ENCODE measurements at places on chromosomes 12 and 14.

DNA sequence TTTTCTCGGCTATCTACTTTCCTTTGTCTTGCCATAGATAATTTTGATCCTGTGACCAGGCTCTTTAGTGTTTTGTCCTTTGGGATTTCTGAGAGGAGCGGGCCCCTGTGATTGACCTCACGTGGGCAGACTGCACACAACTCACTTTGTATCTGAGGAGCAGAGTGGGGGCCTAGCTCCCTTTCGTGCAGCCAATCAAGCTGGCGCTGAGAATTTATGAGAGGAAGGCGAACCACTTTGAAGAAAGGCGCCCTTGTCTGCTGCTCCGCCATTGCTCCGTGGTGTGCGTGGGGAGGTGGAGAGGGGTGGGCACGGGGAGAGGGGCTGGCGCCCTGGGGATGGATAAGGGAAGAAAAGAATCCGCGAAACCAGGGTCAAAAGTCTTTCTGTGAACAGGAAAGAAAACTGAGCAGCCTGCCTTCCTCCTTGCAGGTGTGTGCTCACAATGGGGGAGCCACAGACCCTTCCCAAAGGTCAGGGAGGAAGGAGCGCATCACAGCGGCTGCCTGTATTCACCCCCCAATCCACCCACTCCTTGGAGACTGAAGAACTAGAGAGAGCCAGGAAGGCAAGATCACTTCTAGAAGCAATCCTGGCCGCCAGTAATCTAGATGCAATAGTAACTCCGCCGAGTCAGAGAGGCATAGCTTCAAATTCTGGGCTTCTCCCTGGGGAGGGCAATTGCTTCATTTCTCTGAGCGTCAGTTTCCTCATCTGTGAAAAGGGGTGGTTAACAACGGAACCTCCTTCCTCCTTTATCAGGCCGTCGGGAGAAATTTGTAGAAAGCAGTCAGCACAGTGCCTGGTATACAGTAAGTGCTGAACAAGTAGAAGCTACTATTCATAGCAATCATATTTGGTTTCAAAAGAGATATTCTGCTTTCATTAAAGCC lies 24.9 kb upstream of the MED13L start:
- DNase-seq = no peak
- H3K4me3 ChIP-seq = no peak overlapping the region
- no peak overlapping the region for H3K27ac ChIP-seq
- no peaks in the 10 kb centered on the region for H3K27me3 ChIP-seq
- no peaks in the 10 kb centered on the region for H3K36me3 ChIP-seq
- H3K4me1 ChIP-seq = peaks cover 7% of the 10 kb centered on the region

DNA sequence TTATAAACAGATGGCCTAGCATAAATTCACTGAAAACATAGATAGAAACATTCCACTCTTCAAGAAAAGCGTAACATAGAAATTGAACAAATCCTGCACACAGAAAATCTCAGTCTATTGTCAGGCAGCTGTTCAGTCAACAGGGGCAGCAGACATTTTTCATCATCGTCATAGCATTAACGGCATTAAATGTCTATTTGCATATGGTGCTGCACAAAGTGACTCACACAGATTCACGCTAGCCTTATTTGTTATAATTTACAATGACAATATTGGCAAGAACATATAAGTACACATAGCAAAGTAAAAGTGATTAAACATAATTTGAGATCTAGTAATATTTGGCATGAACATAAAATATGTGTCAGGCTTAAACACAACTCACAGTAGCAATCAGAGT lies 95.7 kb downstream of the CEP128 start:
- H3K27me3 ChIP-seq = no peaks in the 10 kb centered on the region
- H3K4me1 ChIP-seq = no peaks in the 10 kb centered on the region
- DNase-seq = no peak

DNA sequence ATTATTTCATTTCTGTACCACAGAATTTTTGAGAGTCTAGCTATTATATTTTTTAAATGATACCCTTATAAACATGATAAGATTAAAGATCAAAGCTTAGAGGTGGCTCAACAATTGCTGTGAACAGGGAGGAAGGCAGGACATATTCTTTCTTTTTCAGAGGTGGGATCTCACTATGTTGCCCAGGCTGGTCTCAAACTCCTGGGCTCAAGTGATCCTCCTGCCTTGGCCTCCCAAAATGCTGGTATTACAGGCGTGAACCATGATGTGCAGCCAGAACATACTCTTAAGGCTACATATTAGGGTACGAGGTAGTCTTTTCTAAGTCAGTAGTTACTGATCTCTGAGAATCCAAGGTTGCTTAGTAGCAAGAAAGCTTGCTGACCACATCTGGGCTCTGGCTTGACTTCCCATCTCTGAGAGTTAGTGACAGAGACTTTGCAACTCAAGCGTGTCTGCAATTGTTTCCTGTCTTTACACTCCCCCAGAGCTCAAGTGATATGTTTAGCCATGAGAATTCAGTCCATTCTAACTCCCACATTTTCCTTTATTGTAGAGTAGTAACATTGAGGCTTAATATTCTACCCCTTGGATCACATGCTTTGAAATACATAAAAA lies 8.6 kb downstream of the RAB5B start:
- peaks cover 16% of the 10 kb centered on the region for H3K4me1 ChIP-seq
- no peak overlapping the region for H3K27ac ChIP-seq
- DNase-seq = no peak
- no peaks in the 10 kb centered on the region for H3K27me3 ChIP-seq

DNA sequence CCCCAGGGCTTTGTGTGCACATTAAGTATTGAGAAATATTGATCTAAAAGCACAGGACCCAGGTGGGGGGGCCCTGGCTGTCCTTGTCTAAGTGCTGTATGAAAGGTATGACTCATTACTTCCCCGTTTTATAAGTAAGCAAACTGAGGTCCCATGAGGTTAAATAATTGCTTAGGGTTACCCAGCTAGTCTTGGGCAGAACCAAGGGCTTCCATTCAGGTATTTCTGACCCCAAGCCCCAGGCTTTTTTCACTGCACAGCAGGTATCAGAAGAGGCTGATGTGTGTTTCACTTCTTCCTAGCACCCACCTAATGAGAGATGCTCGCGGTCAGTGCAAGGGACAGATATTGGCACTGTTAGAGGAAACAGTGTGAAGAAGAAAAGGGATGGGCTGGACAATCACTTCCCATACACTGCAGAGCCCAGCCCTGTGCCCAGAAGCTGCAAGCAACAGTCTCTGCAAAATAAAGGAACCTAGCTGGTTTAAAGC lies 4.7 kb upstream of the TC2N start:
- H3K36me3 ChIP-seq = no peaks in the 10 kb centered on the region
- no peaks in the 10 kb centered on the region for H3K27me3 ChIP-seq
- DNase-seq = no peak
- no peak overlapping the region for H3K27ac ChIP-seq
- H3K4me3 ChIP-seq = no peak overlapping the region

DNA sequence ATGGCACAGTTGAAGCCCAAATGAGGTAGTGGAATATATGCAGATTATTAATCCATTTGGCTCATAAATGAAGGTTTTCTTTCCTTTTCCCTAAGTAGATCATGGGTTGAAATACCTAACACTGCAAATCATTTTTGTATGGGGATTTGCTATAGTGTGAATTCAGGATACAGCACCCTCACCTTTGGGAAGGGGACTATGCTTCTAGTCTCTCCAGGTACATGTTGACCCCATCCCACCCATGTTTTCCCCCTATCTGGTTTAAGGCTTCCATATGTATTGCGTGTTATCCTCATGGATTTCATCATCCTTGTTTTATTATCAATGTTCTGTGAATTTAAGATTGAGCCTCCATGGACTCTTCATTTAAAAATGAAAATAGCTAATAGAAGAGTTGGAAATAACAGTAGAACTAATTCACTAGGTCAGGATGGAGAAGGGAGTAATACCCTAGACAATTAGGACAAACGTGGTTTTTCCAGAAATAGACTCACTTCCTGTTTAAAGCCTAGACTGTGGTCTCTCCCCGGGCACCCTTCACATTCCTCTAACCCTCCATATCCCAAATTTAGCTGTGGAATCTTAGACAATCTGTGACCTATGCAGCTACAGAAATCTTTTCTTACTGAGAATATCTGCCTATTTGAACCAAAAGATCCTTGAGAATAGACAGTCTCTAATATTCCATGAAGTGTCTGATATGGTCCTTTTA lies 56.5 kb downstream of the DAD1 start:
- no peak overlapping the region for H3K4me3 ChIP-seq
- no peak for DNase-seq
- peaks cover 12% of the 10 kb centered on the region for H3K4me1 ChIP-seq
- peaks cover 8% of the 10 kb centered on the region for H3K27me3 ChIP-seq
- no peak overlapping the region for H3K27ac ChIP-seq

GRCh38 chr14:65880507-65880906 lies 468.0 kb downstream of the FUT8 start:
- H3K27ac ChIP-seq = no peak overlapping the region
- H3K4me1 ChIP-seq = no peaks in the 10 kb centered on the region
- DNase-seq = no peak
- H3K36me3 ChIP-seq = no peaks in the 10 kb centered on the region
- H3K27me3 ChIP-seq = peaks cover 4% of the 10 kb centered on the region

DNA sequence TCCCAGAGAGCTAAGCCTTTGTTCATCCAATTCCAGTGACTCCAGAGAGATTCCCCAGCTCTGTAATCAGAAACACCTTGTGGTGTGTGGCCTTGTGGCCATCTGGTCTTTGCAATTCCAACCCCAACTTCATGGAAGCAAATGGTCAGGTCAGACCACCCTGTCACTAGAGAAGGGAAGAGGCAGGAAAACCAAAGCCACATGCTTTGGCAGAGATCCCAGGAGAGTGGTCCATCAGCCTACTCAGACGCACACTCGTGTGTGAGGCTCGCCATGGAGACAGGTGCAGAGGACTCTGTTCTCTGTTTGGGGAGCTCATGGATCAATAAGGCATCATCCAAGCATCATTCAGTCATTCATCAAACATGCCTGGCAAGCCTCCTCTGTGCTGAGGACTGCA lies 46.2 kb upstream of the TUNAR start:
- H3K4me3 ChIP-seq = no peak overlapping the region
- no peak for DNase-seq
- H3K27ac ChIP-seq = no peak overlapping the region
- peaks cover 18% of the 10 kb centered on the region for H3K27me3 ChIP-seq
- H3K36me3 ChIP-seq = no peaks in the 10 kb centered on the region
- H3K4me1 ChIP-seq = peaks cover 6% of the 10 kb centered on the region

DNA sequence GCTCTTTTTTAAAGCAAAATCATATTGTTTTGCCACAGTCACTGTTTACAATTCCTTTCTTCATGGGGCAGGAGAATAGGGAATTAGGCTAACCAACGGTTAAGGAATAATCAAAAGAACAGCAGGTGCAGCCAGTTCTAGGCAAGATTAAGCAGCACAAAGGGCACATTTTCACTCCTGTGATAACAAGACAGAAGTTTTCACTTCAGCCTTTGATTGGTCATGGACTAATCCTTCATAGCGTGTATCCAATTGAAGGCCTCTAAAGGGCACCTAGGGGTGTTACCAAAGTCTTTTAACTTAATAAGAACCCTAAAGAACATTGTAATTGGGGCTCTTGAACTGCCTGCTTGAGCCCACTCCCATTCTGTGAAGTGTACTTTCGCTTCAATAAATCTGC lies 206.9 kb upstream of the AMIGO2 start:
- H3K36me3 ChIP-seq = no peaks in the 10 kb centered on the region
- H3K27ac ChIP-seq = no peak overlapping the region
- DNase-seq = no peak
- H3K4me1 ChIP-seq = 0 out of 2 replicates have a peak, but pooled peaks cover 1% of the 10 kb centered on the region

DNA sequence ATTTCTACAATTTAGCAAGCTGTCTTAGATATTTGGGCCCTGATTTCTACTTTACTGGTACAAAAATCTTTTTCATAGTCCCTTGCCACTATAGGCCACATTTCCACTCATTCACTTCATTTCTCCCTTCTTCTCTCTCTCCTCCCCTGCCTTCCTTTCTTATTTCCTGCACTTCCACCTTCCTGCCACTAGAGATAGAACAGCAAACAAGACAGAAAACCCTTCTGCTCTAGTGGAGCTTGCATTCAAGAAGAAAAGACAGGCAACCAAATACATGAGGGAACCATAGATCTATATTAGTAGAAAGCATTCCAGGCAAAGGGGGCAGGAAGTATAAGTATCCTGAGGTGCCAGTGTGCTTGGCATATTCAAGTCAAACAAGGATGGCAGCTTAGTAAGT lies 623.5 kb downstream of the FLRT2 start:
- H3K4me3 ChIP-seq = no peak overlapping the region
- H3K36me3 ChIP-seq = no peaks in the 10 kb centered on the region
- H3K27me3 ChIP-seq = no peaks in the 10 kb centered on the region
- DNase-seq = no peak
- no peak overlapping the region for H3K27ac ChIP-seq

- H3K4me1 ChIP-seq = peaks cover 64% of the 10 kb centered on the region
- no peaks in the 10 kb centered on the region for H3K27me3 ChIP-seq
- H3K4me3 ChIP-seq = peak overlapping the region; percentile 44
- H3K27ac ChIP-seq = peak overlapping the region; percentile 66
- H3K36me3 ChIP-seq = no peaks in the 10 kb centered on the region
Observed at GRCh38 chr12:64679487-64680001, 69.2 kb downstream of the RASSF3 start.

GRCh38 chr12:81610955-81611889 lies 147.9 kb downstream of the PPFIA2 start:
- no peak for DNase-seq
- H3K27me3 ChIP-seq = no peaks in the 10 kb centered on the region
- no peak overlapping the region for H3K27ac ChIP-seq

GRCh38 chr14:92595267-92595666 lies 81.7 kb downstream of the RIN3 start:
- H3K27me3 ChIP-seq = no peaks in the 10 kb centered on the region
- H3K4me3 ChIP-seq = no peak overlapping the region
- no peaks in the 10 kb centered on the region for H3K4me1 ChIP-seq
- H3K36me3 ChIP-seq = no peaks in the 10 kb centered on the region
- H3K27ac ChIP-seq = no peak overlapping the region

DNA sequence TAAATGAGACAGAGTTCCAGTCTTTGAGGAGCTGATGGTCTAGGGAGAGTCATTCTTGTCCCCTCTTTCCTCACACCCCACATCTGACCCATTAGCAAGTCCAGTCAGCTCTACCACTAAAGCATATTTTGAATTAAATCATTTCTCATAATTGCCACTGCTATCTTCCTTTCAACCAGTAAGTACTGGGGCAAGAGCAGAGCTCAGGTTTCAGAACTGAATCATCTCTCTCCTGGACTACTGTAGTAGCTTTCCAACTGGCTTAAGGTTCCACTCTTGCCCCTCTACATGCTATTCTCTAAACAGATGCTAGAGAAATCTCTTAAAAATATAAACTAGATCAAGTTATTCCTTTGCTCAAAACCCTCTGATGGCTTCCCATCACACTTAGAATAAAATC lies 218.3 kb downstream of the TTC6 start:
- no peak for DNase-seq
- H3K27me3 ChIP-seq = no peaks in the 10 kb centered on the region

- H3K4me1 ChIP-seq = peaks cover 7% of the 10 kb centered on the region
- H3K36me3 ChIP-seq = no peaks in the 10 kb centered on the region
- H3K27me3 ChIP-seq = no peaks in the 10 kb centered on the region
- H3K27ac ChIP-seq = no peak overlapping the region
- no peak for DNase-seq
- H3K4me3 ChIP-seq = no peak overlapping the region
Observed at GRCh38 chr12:101819467-101819866, 11.3 kb downstream of the GNPTAB start.

DNA sequence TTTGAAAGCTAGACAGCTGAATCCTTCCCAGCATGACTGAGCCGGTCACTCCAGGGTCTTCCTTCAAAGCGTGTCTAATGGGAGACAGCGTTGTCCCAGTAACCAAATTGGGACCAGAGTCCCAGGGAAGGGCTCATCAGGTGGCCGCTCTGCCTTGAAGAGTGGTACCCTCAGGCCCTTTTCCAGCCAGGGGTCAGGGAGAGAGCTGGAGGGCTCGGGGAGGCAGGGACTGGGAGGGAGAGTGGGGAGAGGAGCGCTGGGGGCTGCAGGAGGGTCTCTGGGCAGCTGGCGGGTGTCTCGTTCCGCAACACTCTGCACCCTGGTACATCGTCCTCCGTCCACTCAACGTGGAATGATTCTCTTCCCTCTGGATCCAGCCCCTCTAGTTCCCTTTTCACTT lies 1.6 kb upstream of the RTL1 start:
- no peak overlapping the region for H3K4me3 ChIP-seq
- H3K27ac ChIP-seq = no peak overlapping the region
- H3K27me3 ChIP-seq = 0 out of 2 replicates have a peak, but pooled peaks cover 6% of the 10 kb centered on the region
- peaks cover 6% of the 10 kb centered on the region for H3K4me1 ChIP-seq
